CD4-positive, alpha-beta T cell treated with Interleukin-6 at 100 ng/mL for 8 hours (primary cell): ENCODE measurements at places on chromosomes 12 and 14.
A peak's percentile ranks its signal among the peaks of the same experiment; 100 is the strongest.

DNA sequence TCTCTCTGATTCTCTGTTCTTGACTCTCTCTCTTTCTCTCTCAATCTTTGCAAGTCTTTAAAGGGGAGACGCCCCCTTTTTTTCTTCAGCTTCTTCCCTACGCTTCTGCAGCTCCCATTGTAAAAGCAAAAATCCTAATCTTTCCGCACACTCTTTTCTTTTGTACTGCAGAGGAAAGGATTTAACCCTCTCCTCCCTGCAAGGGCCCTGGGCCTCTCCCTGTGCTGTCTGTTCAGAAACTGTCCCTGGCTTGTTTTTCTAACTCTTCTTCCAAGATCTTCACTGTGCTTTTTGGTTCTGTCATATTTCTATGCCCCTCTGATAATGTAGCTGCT is 10.9 kb upstream of the SALL2 start:
- no peak for DNase-seq

DNA sequence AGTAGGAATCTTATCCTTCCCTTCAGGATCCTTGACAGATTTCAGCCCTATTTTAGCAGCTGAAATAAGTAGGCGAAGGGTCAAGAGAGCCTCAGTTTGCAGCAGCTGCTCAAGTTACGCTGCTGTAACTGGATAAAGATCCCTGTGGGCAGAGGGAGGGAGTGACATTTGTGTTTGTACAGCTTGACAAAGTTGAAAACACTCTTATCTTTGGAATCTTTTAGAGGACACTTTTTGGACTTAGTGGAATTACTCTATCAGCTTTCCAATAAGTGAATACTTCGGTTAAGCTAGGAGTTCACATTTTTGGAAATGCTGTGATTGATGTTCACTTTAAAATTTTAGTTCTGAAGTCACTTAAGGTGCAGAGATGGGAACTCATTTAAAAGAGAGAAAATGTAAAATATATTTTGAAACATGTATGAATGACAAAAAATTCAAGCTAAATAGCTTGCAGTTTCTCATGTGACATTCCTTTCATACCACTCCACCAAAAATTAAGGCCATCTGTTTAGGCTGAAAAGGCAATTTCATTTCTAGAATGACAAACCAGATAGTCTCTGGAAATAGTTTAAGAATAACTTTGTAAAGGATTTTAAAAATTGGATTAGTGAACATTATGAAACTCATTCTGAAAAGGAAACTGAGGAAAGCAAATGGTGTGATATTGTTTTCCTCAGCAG is 55.2 kb downstream of the SLC38A4 start:
- DNase-seq, result no peak

- DNase-seq, result no peak
These were observed 6.2 kb downstream of the IFT43 start for GRCh38 chr14:75991753-75992152.

DNA sequence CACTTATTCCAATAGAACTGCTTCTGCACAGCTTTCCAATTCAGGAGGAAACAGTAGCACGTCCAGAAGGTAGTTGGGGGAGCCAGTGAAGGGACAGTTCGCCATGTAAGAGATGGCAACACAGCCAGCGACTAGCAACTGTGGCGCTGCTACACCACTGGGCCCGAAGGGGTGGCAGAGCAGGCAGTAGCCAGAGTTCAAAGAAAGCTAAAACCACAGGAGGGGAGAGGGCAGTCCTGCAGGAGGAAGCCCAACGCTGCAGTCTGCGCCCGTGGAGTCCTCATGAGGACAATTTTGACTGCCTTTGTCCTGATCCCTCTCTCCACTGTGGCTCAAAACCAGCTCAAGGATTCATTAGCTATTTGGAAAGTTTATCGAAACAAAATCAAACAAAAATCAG is 591.2 kb downstream of the VRK1 start:
- no peak for DNase-seq

GRCh38 chr12:70246580-70246979 is 3.3 kb downstream of the CNOT2 start:
- no peak for DNase-seq

GRCh38 chr12:1592444-1593173 is 1.8 kb downstream of the FBXL14 start:
- peak; percentile 65 for DNase-seq

DNA sequence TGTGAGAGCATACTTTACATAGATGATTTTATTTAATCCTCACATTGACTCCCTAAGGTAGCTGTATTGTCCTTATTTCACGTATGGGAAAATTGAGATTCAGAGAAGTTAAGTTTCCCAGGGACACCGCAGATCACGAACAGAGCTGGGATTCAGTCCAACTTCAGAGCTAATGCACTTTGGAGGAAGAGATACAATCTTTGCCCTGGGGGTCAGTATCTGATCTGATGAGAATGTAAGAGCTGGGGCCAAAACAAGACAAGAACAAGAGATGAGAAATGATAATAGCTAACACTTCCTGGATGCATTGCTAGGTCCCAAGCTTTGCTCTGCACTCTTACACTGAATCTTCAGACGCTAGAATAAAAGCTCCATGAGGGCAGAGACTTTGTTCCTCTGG is 6.0 kb upstream of the CSAD start:
- DNase-seq, result no peak

- no peak for DNase-seq
These were observed 104.3 kb downstream of the FIGNL2 start for GRCh38 chr12:51744235-51744634.

- no peak for DNase-seq
These were observed 87.2 kb upstream of the PTPRB start for GRCh38 chr12:70724444-70724843.

GRCh38 chr14:24108336-24108874 is 6.2 kb upstream of the DCAF11 start:
- no peak for DNase-seq
